ENCODE measurements at places on chromosomes 6 and 20. TPM values are rescaled to one million over a fixed set of nuclear protein-coding genes. Genes with fewer than 3 reads are reported as not detected.

The DACT2 gene
- not detected for total RNA-seq

The ARFGEF3 gene
- 10.6 TPM for total RNA-seq

The IP6K3 gene
- total RNA-seq: not detected

The CLDN20 gene
- total RNA-seq: not detected

The CAGE1 gene
- total RNA-seq: under 0.01 TPM
